ENCODE measurements at places on chromosomes 12 and 14.

DNA sequence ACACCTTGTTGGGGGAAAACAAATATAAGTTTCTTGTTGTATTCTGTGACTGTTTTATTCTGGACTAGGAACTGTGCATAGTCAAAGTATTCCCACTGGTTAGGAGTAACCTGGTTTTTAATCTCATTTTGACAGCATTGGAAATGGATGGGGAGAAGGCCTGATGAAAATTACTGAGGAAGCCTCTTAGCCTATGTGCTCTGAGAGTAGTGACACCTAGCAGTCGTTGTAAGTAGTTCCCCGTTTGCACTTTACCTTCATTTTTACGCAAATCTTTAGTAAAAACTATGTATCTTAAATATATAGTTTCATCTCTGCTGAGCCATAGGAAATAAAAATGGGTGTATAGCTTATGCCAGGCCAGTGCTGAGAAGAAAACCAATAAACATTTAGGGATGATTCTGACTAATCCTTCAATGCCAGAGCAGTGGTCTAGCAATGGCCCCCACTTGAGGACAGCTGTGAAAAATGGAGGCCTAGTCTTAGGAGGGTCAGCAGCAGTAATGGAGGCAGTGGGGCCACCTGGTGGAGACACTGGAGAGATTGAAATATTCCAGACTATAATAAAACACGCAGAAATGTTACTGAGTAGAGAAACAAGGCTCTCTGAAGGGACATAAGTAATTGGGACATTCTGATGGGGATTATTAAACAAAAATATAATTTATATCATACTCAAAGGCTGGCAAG, 133.2 kb upstream of the NOVA1 start:
- no peak for DNase-seq

DNA sequence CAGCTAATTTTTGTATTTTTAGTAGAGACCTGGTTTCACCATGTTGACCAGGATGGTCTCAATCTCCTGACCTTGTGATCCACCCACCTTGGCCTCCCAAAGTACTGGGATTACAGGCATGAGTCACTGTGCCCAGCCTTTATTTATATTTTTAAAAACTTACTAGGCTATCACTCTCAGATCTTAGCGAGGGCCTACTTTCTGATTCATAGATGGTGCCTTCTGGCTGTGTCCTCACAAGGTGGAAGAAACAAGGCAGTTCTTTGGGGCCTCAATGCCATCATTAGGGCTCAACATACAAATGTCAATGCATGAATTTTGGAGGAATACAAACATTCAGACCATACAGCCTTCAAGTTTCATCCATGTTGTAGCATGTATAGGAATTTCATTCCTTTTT, 2.4 kb upstream of the DGLUCY start:
- DNase-seq, result no peak

- DNase-seq, result no peak
Measured at GRCh38 chr14:74599321-74599761, 12.7 kb downstream of the LTBP2 start.

GRCh38 chr12:562634-563033, 100.6 kb downstream of the NINJ2 start:
- no peak for DNase-seq

GRCh38 chr12:75489613-75490210, 9.2 kb downstream of the GLIPR1 start:
- DNase-seq, result no peak

- peak; percentile 77 for DNase-seq
Measured at GRCh38 chr12:6335451-6336078, 6.3 kb downstream of the TNFRSF1A start.

DNA sequence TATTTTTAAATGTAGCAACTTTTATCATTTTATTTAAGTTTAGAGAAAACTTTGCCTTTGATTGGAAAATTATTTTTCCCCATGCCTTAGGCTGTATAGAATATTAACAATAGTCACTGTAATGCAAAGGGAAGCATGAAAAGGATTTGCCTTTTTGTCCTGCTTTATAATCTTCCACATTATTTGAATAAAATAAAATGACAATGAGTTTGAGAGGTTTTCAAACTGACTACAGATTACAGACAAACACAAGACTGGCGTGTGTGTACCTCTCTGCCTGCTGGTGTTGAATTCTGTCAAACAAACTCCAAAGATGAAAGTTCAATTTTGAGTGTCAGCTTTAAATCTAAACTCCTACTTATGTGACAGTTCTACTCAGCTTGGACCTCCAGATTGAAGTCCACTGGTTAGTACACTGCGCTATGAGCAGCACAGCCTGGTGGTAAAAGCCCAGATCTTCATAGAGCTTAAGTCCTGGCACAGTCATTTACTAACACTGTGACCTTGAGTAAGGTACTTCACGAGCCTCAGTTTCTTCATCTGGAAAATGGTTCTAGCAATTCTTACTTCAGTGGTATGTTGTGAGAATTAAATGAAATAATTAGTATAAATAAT, 98.3 kb upstream of the CPNE8 start:
- no peak for DNase-seq
